ENCODE measurements at places on chromosomes 7 and 10.

DNA sequence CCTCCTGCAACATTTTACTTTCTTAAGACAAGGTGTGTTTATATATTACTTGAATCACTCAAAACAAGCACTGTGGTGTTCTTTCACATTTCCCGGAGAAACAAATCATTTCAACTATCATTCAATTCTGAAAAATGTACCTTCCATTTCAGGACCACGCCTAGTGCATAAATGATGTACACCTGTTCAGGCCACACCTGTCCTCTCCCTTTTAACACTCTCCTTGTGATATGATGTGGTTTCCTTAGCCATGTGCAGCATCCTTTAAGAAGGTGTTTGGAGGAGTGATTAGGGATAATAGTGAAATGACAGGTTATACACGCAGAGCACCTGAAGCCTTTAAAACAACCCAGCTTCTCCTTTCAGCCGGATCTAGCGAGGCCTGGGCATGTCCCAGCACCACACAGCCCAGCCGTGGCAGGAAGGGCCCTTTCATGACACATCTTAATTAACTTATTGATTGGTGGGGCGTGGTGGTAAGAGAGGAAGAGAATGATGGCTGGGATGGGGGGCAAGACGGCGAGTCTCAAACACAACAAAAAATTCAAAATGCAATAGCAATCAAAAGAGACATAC lies 26.9 kb downstream of the ABLIM1 start:
- DNase-seq = no peak

DNA sequence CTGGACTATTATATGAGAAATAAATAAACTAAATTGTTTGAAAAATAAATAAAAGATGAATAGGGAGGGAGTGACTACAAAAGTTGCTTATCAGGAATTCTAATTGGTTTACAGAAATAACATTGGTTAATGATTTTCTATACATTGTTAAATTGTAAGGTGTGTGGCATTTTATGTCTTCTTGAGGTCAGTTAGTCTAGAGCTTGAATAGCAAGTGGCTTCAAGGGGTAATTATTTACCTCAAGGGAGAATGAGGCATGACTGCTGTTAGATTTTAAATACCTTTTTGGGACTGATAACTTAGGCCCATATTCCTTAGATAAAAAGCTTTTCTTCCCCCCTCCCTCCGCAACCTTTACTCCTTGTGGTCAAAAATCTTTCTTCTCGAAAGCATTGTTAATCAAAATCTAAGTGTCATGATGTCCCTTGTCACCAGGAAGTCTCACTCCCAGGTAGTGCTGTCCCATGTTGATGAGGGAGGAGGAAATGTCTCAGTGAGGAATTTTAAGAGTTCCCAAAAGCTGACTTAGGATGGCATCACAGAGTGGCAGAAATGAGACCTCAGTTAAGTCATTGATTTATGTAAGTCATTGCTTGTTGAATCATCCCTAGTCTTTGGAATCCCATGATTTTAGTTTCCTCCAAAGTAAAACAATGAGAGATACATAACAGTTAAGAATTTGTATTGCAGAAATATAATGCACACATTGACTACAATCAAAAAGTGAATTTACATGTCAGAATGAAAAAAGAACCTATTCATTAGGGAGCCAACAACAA lies 71.5 kb downstream of the MAPK8 start:
- no peak for DNase-seq

DNA sequence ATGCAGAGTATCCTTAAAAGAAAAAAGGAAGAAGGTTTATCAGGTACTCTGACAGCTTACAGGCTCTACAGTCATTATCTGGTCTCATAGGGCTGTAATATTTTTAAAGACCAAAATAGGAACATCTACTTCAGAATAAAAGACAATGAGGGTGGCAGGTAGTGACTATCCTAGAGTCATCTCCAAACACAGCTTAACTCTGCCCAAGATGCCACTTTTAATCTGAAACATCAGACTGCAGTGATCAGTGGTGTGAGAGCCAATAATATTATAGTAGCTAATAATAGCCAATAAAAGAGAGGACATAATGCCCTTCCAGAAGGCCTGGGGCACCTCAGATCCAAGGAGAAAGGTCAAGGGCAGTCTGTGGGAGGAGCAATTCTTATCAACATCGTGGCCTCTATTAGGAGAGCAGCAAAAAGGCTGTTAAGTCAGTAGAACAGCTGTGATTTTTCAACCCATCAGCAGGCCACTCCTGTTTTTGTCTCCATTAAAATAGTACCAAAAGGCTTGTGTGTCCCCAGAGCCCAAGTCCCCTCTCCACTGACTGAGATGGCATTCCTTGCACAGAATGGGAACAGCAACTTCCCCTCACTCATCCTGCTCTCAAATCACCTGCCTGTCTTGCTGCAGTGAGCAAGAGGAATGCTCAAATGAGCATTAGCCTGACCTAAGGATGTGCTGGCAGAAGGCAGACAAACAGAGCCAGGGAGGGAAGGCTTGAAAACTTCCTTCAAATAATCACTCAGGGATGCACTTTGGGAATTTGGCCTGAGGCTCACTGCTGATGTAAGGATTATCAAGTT lies 20.7 kb upstream of the SPOCK2 start:
- no peak for DNase-seq

DNA sequence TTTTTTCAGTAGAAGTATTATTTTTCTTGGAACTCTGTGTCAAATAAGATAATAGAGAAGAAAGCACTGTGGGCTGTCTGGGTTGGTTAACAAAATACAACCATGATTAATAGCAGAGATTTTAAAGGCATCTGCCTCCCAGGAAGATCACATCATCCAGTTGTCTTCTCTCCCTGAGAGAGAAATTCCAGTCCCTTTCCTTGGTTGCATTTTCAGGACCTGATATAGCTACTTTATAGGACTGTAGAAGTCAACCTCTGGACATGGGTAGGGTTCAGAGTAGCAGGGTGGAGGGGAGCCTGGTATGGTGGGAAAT lies 309.9 kb upstream of the IGFBP3 start:
- no peak for DNase-seq

DNA sequence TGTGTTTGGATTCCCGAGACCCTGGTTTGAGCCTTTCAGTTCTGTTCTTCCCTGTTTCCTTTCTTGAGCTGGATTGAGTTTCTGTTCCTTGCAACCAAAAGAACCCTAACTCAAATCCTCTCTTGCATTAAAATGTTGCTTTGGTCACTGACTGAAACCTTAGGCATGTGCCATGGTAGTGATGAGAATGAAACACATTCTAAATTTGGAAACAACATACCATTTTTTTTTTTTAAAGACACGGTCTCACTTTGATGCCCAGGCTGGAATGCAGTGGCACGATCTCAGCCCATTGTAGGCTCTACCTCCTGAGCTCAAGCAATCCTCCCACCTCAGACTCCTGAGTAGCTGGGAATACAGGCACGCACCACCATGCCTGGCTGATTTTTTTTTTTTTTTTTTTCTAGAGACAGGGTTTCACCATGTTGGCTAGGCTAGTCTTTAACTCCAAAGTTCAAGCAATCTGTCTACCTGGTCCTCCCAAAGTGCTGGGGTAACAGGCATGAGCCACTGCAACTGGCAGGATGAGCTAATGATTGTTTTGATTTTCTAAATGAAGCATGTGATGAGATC lies 8.4 kb downstream of the THAP5 start:
- DNase-seq = peak; percentile 26

DNA sequence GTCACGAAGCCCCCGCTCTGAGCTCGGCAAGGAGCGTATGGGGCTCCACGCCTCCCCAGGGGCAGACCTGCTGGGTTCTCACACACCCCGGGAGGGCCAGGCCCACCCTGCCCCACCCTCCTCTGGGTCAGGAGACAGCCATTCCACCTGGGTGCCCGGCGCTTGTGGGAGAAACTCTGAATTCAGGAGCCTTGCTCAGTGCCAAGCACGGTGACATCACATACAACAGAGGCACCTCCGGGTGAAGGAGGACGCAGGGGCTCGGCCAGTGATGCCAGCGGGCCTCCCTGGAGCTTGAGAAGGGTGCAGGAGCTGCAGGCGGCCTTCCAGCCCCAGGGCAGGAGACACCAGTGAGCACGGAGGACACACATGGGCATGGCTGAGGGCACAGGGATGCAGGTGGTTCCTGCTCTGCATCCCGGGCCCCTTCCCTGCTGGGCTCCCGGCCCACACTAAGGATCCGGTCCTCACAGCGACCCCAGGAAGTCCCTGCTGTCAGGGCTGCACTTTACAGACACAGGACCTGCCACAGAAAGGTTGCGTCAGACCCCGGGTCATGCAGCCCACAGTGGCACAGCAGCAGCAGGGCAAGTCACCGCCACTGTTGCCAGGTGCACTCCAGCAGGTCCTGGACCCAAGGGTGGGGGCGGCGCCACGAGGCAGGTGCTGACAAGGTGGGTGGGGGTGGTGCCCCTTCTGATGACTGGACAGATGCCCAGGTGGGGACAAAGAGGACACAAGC lies 108.0 kb downstream of the MAD1L1 start:
- no peak for DNase-seq

DNA sequence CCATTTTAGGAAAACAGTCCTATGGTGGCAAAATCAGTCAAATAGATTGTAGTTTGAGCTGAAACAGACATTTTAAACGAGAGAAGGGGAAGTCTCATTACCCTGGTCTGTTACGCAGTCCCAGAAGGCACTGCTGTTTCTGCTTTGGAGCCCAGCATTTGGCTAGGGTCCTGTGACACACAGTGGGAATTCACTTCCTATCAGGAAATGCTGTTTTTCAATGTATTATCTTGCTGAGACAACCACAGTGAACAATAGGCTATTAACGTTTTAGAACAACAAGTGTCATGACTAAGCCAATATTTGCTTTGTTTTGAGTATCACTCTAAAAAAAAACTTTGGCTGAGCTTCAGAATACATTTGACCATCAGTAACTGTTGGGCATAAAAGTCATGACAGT lies 74.1 kb downstream of the ADD3 start:
- DNase-seq = no peak

GRCh38 chr7:136133551-136133950 lies 156.4 kb upstream of the MTPN start:
- no peak for DNase-seq

DNA sequence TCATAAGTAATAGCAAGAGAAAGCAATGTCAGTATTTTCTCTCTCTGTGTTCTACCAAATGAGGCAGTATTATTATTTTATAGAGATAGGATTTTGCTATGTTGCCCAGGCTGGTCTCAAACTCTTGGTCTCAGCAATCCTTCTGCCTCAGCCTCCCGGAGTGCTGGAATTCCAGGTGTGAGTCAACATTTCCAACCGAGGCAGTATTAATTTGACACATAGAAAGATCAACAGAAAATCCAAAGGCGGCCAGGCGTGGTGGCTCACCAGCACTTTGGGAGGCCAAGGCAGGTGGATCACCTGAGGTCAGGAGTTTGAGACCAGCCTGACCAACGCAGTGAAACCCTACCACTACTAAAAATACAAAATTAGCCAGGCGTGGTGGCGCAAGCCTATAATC lies 71.8 kb downstream of the SMURF1 start:
- DNase-seq = no peak

- DNase-seq = no peak
These were observed 99.3 kb upstream of the THSD7A start for GRCh38 chr7:11931307-11931706.

GRCh38 chr7:66815951-66816350 lies 75.4 kb downstream of the RABGEF1 start:
- DNase-seq = no peak

- no peak for DNase-seq
These were observed 14.9 kb upstream of the SRGN start for GRCh38 chr10:69073026-69073425.

- DNase-seq = no peak
These were observed 169.5 kb downstream of the SNX13 start for GRCh38 chr7:17770710-17771375.

DNA sequence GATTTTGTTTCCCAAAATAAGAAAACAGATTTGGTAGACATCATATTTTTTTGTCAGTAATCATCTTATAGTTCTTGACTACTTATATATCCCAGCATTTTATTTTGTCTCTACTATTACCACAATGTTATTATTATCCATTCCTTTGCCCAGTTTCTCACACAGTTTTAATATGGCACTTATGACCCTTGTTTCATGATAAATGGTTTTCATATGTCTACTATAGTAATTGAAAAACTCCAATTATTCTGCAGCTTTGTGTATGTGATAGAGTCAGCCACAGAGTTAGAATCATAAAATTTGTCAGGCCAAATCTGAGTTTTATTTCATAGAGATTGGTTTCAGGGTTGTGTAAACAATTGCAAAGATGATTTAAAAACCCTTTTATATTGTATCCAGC lies 203.9 kb downstream of the MALRD1 start:
- no peak for DNase-seq

DNA sequence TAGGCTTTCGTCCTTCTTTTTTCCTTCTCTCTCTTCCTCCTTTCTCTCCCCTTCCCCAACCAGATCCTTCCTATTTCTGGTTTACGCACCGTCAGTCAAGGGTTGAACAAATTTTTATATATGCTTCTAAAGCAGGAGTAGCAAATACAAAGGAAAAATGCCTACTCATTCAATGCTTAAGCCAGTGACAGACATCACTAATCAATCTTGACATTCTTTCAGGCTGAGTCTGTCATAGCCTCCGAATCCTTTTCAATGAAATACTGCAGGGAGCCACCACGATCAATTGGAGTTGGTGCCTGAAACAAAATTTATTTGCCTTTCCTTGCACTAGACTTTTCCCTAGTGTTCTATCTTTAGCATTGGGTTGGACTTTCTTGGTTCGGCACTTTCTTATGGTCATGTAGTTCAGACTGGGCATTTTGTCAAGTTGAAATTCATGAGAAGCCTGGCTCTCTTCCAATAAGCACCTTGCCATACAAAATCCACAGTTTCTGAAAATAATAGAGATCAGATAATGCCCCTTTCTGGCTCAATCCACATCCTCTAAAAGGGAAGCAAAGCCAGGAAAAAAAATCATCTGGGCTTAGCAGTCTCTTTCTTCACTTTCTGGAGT lies 239.5 kb upstream of the PLXNA4 start:
- no peak for DNase-seq

DNA sequence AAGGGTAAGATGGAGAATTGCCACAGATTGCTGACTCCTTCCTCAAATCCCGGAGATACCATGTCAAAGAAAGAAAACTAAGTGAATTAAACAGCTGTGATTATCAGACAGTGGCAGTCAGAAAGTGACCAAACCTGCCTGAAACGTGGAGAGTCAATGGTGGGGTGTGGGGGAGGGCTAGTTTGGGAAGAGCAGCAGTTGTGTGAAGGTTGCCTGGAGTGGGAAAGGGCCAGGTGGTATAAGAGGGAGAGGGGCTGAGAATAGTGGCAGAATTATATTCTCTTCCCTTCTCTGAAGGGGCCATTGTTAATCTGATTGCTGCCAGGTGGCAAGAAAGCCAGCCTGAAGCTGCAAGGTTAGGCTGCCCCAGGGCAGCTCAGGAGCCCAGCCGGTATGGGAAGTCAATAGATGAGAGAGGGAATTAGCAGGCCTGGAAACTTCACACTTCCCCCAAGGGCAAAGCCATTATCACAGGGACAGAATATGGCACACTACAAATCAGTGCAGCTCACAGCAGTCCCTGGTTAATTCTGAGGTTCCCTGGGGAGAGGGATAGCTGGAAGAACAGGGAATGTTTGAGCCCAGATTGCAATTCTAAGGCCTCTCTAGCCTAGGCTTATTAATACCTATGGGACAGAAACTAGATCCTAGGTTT lies 83.9 kb upstream of the ITGB1 start:
- no peak for DNase-seq

GRCh38 chr10:14673189-14673861 lies 101.4 kb downstream of the FAM107B start:
- DNase-seq = no peak

GRCh38 chr7:36961693-36962092 lies 237.4 kb upstream of the AOAH start:
- no peak for DNase-seq

- no peak for DNase-seq
These were observed 92.8 kb downstream of the DOCK1 start for GRCh38 chr10:126997801-126998590.

- DNase-seq = no peak
These were observed 41.6 kb downstream of the SUFU start for GRCh38 chr10:102545265-102545871.

GRCh38 chr10:95395947-95396449 lies 105.2 kb upstream of the PDLIM1 start:
- no peak for DNase-seq
